ENCODE measurements at places on chromosomes 1 and 21.

GRCh38 chr1:31297277-31298247, 730 bp downstream of the ZCCHC17 start:
- no peak for DNase-seq

DNA sequence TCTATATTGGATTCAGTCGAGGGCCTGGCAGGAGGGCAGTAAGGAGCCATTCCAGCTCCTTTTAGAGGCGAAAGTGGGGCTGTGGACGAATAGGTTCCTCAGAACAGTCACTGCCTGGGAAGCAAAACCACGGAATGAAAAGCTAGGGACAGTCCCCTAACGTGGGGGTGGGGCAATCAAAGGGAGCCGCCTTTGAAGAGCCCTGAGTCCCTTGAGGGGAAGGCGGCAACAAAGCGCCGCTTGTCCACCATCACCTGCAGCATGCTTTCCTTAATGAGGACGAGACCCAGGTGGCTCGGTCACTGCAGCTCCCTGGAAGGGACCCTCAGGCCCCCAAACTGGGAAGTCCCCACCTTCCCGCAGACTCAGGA, 184.7 kb downstream of the ETS2 start:
- no peak for DNase-seq

GRCh38 chr1:198444792-198445191, 95.7 kb downstream of the ATP6V1G3 start:
- no peak for DNase-seq

GRCh38 chr1:209249785-209250440, 333.6 kb upstream of the CAMK1G start:
- DNase-seq: no peak

DNA sequence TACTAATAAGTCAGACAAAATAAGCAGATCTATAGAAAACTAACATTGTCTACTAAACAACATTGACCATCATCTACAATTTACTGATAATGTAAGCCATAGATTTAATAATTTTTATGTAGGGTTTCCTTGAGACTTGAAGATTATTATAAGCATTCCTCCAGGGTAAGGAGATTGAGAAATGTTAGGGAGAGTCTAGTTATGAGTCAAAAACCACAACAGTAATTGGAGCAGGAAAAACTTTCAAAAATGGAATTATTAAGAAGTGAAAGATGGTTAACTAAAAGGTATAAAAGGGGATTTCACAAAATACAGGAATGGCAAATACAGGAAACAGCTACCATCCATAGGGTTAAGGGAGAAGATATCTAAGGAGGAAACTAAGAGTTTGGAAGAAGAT, 12.4 kb upstream of the UHMK1 start:
- no peak for DNase-seq

DNA sequence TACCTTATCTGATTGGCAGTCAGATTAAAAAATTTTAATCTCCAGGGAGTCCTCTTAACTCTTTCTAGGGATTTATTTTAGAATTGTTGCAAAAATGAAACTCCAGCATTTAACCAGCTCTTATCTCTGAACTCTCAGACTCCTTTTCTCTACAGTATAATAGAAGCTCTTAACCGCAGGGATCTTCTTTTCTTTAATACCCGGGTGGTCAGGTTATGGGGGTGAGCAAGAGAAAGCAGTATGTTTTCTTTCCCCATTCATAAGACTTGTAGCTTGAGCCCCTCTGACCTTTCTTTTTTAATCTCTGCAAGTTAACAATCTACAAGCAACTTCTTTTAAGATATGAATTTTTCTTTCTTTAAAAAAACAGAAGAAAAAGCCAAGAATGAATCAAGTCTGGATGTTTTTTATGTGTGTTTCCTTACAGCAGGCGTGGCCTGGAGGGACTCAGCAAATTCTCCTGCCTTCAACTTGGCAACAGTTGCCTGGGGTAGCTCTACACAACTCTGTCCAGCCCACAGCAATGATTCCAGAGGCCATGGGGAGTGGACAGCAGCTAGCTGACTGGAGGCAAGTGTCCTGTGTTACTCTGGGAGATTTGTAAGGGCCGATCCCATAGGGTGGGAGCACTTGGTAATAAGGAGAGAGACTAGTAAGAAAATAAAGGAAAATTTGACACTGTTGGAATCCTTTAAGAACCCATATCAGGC, 13.4 kb upstream of the OLFML3 start:
- no peak for DNase-seq

DNA sequence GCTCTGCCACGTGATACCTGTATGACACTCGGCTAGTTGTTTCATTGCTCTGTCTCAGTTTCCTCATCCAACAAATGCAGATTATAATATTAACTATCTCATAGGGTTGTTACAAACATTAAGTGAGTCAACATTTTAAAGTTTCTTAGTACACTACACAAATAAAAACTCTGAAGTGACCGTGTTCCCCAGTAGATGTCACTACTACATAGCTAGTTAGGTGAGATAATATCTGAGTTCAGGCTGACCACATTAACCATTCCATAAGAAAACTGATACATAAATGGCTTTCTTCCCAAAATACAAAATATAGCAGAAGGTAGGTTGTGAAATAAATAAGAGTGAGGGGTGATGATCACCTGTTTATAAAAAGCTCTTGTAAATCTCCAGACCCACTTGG, 214.1 kb downstream of the NUF2 start:
- no peak for DNase-seq

DNA sequence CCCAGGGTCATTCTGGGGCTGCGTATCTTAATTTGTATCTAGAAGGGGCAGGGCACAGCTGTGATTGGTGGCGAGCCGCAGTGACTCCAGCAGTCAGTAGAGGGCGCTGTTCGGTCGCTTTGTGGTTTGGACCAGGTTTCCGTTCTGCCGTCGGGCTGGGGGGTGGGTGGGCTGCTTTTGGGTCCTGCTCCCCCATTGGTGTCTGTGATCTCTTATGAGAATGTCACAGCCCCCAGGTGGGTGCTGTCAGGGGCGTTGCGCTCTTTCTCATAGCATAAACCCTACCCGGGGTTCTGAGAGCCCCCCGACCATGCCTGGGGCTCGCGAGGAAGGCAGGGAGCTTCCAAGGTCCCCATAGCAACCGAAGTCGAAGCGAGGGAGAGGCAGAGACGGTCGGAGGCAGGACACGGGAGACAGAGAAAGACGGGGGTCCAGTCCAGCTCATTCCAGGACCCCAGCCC, 5.4 kb downstream of the TFF3 start:
- peak; percentile 41 for DNase-seq

- no peak for DNase-seq
These were observed 83.6 kb downstream of the GRIK3 start for GRCh38 chr1:36950604-36951291.

DNA sequence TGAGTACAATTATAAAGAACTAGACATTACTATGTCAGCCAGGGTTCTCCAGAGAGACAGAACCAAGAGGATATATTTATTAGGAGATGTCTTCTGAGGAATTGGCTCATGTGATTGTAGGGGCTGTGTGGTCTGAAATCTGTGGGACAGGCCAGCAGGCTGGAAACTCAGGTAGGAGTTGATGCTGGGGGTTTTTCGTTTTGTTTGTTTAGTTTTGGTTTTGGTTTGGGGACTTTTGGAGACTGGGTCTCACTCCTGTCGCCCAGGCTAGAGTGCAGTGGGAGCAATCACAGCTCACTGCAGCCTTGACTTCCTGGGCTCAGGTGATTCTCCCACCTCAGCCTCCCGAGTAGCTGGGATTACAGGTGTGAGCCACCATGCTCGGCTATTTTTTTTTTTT, 132.9 kb upstream of the ERRFI1 start:
- no peak for DNase-seq

DNA sequence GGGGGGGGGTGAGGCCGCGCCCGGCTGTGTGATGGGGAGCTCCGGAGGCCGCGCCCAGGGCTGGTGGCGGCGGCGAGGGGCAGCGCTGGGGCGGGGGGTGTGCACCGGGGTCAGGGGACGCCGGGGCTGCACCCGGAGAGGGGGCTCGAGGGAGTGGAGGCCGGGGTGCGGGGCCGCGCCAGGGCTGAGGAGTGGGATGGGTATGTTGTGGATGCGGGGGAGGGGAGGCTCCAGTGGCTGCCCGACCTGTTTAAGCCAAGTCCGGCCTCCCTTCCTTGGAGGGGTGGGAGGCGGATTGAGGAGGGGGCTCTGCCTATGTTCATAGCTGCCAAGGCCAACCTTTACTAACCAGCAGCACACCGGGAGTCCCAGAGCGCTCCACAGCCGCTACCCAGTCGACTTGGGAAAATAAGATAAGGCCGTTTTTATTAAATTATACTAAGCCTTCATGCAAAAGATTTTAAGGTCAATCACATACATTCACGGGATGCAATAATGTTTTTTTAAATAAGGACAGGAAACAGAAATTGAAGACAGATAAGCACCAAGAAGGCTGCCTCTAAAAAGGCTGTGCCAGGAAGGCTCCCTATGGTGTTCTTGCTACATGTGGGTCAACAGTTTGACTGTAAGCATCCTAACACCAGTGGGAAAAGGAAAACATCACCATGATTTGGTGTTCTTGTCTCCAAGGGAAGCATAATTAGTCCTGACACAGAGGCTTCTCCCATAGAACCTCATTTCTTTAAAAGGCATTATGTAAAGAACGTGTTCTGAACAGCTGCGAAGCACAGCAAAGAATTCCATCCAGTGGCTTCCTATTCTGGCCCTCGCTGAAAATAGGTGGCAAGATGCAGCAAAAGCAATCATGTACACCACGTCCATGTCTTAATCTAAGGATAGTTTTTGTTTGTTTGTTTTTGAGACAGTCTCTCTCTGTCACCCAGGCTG, 626 bp upstream of the HLCS start:
- no peak for DNase-seq

DNA sequence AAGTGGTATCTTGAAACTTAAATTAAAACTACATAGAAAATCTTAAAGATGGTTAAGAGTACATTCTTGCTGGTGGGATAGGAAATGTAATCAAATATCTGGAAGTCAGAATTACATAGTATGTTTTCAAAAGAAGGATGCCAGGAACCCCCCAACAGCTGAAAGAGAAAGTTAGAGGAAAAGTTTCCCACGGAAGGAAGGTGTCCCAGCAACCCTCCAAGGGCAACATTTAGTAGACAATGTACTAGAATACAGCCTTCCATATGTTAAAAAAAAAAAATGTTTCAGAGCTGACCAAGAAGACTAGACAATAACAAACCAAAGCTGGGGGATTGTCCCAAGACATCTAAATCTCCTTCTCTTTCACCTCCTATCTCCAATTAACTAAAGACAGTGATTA, 2.2 kb downstream of the DEDD start:
- DNase-seq: no peak

GRCh38 chr21:31780944-31781343, 49.0 kb upstream of the SCAF4 start:
- DNase-seq: no peak

DNA sequence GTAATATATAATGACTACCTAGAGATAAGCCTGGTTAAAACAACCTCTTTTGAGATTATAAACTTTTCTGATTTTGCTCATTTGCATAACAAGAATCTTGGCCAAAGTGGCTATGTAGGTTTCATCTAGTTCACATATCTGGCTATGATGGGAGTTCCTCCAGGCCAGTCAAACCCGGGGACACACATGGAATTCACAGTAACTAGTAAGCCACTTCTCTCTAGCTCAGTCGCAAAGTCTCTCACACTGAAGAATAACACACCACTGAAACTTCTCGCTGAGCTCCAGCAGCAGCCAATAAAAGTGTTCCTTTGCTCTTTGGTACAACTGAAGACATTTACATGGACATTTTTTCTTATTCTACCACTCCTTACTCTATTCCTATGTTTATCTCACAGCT, 36.0 kb upstream of the GRIK1 start:
- no peak for DNase-seq

- DNase-seq: no peak
These were observed 17.8 kb downstream of the ABCG1 start for GRCh38 chr21:42236693-42237092.

GRCh38 chr21:38869946-38870345, 64.2 kb downstream of the ETS2 start:
- no peak for DNase-seq

DNA sequence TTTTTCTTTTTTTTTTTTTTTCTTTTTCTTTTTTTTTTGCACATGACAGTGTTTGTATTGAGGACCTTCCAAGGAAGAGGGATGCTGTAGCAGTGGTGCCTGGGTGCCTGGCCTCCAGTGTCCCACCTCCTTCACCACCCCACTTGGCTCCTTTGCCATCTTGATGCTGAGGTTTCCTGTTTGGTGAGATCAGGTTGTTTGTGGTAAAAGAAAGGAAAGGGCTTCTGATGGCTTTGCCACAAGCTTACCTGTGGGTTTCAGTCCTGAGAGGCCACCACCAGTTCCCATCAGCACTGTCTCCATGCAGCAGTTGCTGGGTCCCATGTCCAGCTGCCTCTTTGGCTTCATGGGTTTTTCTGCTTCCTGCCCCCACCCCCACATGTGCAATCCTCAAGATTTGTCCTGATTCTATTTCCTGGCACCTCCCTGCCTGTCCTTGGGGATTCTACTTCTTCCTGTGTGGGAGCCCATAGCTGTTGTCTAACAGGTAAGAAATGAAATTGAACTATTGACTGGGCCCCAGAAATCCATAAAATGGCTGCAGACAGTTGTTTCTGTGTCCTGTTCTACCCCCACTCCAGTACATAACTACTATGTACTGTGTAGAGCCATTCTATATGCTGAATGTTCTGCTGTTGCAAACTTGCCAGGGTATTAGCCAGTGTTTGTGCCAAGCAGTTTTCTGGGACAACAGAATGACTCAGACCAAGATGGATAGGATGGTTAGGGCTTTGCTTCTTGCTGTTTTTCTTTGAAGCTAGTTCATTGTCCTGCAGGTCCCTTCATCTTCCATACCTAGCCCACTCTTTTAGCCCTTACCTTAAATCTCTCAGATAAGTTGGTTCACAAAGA, 4.2 kb upstream of the CCDC28B start:
- DNase-seq: no peak

DNA sequence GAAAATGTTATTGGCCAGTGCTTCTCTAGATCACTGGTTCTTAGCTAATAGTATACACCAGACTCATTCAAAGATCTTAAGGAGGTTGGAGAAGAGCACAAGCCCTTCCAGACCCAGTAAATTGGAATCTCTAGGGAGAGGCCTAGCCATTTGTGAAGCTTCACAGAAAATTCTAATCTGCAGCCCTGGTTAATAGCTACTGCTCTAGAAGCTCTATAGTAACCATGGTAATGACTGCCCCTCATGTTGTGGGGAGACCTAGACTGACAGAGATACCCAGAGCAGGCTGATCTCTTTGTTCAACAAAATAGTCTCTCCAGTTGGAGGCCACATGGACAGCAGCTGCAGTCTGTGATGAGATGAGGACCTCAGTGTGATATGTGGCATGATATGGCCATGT, 31.7 kb downstream of the ARID1A start:
- no peak for DNase-seq

GRCh38 chr1:168867941-168868634, 139.1 kb upstream of the DPT start:
- DNase-seq: no peak

DNA sequence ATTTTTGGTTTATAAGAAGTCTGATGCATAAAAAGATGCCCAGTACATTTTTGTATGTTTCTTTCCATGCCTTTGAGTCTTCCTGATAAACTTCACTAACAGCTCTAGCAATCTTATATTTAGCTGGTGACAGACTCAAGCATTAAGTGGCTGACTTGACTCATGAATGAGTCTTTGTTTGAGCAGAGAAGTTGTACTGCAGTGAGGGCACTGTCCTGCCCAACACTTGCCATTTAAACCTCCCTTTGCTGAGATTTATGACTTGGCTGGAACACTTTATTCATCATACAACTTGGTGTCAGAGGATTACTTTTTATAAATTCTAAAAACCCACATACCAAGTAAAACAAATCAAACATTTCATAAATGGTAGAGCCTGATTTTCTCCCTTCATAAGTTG, 14.6 kb upstream of the CAMSAP2 start:
- no peak for DNase-seq

GRCh38 chr1:174230399-174230798, 71.1 kb downstream of the RABGAP1L start:
- no peak for DNase-seq

GRCh38 chr21:39681257-39681656, 63.7 kb upstream of the IGSF5 start:
- DNase-seq: no peak

Measured in stimulated activated naive CD4-positive, alpha-beta T cell treated with Interleukin-2 at 50 U/mL for 16 hours (primary cell).